ENCODE measurements at places on chromosomes 16 and 17.

DNA sequence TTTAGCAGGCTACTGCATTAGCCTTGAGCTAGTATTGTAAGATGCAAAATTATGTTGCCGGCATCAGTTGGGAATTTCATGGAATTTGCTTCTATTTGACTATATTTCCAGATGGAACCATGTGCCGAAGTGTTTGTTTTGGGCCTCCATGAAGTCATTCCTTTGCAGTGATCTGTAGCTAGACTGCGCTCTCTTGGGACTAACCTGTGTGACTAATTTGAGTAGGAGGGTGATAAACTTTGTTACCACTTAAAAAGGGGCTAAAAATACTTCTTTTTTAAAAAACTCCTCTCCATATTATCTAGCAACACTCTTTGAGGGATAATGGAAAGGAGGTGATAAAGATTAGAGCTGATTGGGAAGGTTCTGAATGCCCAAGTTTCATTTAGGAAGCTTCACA is 166.8 kb upstream of the TBX2 start:
- no peak for DNase-seq

DNA sequence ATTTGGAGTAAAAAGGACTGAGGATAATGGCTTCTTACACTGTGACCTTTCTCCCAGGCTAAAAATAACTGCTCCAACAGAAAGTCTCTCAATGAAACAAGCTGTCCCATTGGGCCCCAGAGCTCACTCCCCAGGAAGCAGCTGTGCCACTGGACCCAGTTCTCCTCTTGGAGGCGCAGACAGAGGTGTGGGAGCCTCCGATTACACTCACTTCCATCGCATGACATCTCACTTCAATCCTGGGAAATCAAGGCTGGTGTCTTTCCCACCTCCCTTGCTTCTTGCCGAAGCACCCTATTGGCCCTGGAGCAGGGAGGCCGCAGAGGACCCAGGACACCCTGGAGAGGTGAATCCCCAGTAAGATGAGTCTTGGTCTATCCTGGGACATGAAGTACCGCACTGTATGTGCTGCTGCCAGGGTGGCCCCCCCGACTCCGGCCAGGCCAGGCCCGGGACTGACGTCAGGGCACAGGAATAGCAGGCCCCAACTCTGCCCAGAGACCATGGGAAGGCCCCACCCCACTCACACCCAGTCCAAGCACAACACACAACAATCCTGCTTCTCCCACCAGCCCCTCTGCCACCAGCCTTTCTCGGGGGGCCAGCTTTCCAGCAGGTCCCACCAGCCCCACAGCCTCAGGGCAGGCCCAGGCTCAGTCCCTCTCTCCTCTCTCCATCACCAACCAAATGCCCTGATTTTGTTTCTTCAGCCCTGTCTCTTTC is 29.5 kb downstream of the SRL start:
- no peak for DNase-seq

DNA sequence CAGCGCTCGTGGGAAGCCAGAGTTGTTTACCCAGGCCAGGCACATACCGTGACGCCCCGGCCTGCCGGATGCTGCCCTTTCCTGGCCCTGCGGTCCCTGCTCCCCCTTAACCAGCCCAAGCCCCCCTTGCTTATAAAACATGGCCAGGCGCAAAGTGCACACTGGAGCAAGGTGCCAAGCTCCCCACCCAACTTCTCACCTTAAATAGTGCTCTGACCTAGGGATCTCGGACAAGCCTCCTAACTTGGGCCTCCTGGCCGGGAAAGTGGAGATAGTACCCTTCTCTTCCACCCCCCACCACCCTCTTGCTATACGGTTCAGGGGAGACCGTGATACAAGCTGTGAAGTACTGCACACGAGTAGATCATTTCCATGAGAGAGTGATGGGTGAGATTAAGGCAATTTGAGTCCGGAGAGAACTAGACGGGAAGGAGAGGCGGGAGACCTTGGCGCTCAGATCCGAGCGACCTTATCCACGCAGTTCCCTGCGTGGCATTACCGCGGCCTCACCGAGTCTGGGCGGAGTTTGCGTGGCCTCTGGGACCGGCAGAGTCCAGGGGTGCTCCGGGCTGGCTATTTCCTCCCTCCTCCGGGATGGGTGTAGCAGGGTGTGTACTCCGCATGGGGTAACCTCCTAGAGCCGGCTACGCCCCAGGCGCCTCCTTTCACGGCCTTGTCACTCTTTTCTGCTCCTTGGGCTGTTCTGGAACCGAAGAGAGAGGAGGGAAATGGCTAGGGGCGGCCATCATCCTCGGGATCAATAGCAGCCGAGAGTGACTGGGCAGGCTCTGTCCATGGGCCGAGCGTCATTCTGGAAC is 4.4 kb upstream of the LHX1 start:
- DNase-seq = no peak

- DNase-seq = no peak
Measured at GRCh38 chr17:71286625-71287024, 834.2 kb upstream of the SOX9 start.

GRCh38 chr16:35596467-35596866 is 2137.1 kb downstream of the TP53TG3F start:
- DNase-seq = no peak

DNA sequence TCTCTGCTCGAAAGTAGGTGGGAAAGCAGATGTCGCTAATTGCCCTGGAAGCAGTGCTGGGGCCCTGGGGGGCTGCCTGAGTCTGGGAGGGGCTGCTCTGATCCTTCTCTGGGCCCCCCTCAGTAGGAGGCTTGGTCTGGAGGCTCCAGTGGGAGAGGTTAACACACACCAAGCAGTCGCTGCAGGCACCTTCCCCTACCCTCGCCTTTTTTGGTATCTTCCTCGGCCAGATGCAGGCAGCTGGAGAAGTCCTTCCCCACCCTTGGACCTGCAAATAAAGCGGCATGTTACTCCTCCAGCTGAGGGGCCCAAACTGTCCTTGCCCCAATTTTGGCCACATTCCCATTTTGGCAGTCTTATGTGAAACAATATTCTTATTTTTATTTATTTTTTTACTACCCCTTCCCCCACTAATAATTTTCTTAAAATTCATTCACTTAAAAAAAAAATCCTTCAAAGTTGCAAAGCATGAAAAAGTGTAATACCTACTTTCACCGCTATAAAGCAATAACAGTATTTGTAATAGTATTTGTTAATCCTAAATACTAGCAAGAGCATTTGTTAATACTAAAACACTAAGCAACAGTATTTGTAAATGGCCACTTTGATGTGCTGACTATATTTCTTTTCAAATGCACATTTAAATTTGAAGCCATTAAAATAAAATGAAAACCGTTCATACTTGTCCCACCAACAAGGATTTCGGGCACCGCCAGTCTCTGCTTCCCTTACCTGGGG is 15.0 kb downstream of the C16orf46 start:
- no peak for DNase-seq

GRCh38 chr17:49447628-49448302 is 33.1 kb upstream of the PHB1 start:
- DNase-seq = no peak

GRCh38 chr17:31627960-31628359 is 231.1 kb downstream of the COPRS start:
- DNase-seq = no peak

- DNase-seq = no peak
Measured at GRCh38 chr17:78343543-78344201, 16.2 kb downstream of the SOCS3 start.

GRCh38 chr17:81339534-81340296 is 44.6 kb upstream of the SLC38A10 start:
- no peak for DNase-seq

DNA sequence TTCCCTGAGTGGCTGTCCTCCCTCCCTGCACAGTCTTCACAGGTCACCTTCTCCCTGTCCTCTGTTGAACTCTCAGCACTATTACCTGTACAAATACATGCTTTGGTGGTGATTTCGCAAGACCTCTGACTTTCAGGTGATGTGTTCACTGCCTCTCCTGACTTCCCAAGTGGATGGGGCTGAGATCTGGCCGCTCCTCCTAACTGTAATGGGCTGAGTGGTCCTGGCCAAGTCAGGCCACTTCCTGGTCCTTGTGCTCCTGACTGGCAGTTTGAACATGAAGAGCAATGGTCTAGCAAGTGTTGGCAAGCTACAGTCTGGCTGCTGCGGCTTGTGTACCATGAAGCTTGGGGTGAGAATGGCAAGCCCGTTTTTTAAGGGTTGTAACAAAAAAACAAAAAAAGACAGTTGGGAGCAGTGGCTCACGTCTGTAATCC is 11.7 kb upstream of the TMED6 start:
- DNase-seq = no peak

GRCh38 chr17:79203016-79203415 is 128.4 kb downstream of the ENGASE start:
- no peak for DNase-seq

- DNase-seq = no peak
Measured at GRCh38 chr17:59848778-59849177, 44.0 kb downstream of the TUBD1 start.

- DNase-seq = no peak
Measured at GRCh38 chr16:49127103-49127502, 154.5 kb downstream of the CBLN1 start.

DNA sequence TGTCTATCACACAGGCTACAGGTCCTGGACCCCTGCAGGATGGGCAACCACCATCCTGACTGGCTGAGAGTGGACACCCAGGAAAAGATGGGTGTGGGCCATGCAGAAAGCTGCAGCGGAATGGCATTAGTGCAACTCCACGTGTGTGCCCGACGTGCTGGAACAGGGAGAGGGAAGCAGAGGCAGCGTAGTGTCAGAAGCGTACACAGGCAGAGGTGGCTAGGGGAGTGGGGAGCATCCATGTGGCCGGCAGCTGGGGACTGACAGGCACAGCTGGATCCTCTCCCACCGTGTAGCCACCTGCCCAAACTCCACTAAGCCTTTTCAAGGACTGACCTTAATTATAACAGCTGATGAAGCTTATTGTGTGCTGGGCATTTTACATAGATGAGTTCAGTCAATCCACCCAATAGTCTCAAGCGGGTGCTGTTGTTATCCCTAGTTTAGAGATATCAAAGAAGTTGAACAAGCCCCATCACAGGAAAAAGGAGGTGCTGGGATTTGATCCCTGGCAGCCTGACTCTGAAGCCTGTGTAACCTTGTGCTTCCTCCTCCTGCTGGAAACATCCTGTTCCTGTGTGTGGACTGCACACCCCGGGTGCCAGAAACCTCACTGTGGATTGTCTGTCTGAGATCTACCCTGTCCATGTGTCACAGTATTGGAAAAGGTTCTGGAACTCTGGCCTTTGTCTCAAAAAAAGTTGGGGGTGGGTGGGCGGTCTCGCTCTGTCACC is 114.0 kb downstream of the PRKCA start:
- no peak for DNase-seq

DNA sequence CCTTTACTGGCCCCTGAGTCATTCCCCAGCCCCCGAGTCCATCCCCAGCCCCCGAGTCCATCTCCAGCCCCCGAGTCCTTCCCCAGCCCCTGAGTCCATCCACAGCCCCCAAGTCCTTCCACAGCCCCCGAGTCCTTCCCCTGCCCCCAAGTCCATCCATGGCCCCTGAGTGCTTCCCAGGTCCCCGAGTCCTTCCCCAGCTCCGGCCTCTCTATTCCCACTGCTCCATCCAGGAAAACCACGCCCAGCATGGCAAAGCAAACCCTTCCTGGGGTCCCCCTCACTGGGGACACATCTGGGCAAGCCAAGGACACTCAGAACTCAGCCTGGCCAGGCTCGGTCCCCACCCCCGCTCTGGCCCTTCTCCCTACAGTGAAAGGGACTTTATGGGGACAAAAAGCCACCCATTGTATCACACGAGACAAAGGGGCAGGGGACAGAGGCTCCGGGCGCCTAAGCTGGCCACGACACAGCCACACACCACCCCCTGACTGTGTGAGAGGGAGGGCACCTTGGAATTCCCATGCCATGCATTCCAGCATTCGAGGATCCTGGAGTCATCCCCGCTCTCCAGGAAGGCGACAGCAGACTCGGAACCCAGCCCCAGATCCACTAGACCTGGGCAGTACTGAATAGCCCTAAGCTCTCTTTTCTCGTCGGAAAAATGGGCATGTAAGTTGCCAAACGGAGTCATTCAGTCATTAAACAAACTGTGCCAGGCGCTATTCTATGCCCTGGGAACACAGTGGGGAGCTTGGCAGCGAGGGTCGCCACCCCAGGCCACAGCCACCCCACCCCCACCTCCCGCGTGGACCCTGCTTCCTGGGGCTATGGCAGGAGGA is 14.0 kb downstream of the PLLP start:
- DNase-seq = no peak

- DNase-seq = no peak
Measured at GRCh38 chr17:51365090-51365489, 104.7 kb downstream of the UTP18 start.

DNA sequence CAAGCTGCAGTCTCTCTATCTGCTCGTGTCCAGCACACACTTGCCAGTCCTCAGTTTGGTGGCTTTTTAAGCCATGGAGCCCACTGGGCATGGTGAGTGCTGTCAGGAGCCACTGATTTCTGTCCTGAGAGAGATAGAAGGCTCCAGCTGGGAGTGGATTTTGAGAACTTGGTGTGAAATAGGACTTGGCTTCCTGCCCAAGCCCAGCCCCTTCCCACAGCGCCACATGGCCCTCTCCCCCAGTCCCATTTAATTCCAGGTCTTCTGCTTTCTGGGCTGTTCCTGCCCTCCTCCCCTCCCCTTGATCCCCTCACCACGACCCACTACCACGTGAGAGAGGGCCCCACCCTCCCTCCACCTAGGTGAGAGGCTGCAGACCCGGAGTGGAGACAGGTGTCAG is 14.4 kb upstream of the ABCC3 start:
- no peak for DNase-seq

- DNase-seq = no peak
Measured at GRCh38 chr17:58517378-58517927, 3.0 kb upstream of the MTMR4 start.

- no peak for DNase-seq
Measured at GRCh38 chr16:9607515-9608230, 516.2 kb downstream of the HAPSTR1 start.

- peak; percentile 39 for DNase-seq
Measured at GRCh38 chr16:17266608-17267313, 204.0 kb downstream of the XYLT1 start.

- no peak for DNase-seq
Measured at GRCh38 chr16:20910781-20911321, 10.3 kb downstream of the LYRM1 start.

- DNase-seq = no peak
Measured at GRCh38 chr17:18217412-18218015, 7.9 kb upstream of the LLGL1 start.

- no peak for DNase-seq
Measured at GRCh38 chr17:57993471-57994365, 5.7 kb upstream of the VEZF1 start.

- no peak for DNase-seq
Measured at GRCh38 chr16:15594711-15595320, 48.1 kb downstream of the MARF1 start.

DNA sequence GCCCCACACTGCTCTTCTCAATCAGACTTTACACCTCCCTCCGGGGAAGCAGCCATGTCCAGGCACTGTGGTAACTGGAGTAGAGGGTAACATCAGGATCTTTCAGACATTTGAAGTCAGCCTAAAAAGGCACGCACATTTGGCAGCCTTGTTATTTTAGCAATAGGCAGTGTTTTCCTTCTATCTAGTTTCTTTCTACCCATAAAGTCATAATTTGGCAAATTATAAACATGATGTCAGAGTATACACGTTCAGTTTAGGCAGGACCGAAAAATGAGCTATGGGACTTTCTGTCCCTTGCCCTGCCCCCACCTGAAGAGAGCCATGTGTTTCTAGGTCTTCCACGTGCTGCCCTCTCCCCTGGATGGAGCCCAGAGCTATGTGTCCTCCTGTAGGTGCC is 21.1 kb downstream of the NARF start:
- no peak for DNase-seq

Measured in NCI-H2081 treated with DMSO at 0.1 percent for 48 hours (cell line).